Activated CD4-positive, alpha-beta T cell treated with anti-CD3 and anti-CD28 coated beads, Interleukin-2, amount 50 U/mL, for 1 hour (primary cell): ENCODE measurements at places on chromosomes 2 and 18.
A peak's percentile ranks its signal among the peaks of the same experiment; 100 is the strongest.

DNA sequence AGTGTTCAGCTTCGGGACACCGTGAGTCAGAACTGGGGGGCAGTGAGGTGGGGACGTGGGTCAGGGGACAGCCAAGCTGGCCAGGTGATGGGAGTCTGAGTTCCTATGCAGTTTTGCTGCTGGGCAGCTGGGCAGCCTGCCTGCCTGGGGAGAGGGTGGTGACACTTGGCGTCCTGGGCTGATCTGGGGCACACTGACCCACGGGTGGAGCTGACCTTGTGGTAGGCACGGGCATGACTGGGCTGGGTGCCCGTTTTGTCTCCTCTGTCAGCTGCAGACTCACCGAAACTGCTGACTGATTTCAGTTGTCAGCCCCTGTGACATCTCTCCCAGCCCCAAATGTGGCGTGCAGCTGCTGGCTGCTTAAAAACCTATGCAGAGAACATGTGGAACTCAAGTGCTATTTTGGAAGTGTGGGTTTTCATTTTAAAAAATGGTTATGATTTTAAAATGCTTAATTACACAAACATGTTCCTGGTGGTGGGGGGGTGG lies 32.6 kb upstream of the E2F6 start:
- DNase-seq = no peak

DNA sequence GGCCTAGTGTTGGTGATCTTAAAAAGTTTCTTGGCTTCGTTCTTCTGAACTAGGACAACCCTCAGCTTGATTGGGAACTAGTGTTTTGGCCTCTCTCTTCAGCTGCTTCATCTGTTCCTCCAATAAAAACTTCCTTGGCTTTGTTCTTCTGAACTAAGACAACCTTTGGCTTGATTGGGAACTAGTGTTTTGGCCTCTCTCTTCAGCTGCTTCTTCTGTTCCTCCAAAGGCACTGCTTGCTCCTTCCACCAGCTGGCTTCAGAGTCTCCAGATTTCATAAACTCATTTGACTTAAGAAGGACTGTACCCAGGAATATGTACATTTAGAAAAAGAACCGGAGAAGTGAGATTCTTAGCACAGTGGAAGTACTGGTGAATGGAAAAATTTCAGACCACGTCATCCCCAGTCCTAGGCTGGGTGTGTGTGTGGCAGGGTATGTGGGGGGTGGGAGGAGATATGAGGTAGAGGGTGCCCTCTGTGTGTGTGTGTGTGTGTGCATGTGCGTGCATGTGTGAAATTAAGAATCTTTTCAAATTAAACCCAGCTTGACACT lies 20.4 kb downstream of the IL1R2 start:
- DNase-seq = no peak

DNA sequence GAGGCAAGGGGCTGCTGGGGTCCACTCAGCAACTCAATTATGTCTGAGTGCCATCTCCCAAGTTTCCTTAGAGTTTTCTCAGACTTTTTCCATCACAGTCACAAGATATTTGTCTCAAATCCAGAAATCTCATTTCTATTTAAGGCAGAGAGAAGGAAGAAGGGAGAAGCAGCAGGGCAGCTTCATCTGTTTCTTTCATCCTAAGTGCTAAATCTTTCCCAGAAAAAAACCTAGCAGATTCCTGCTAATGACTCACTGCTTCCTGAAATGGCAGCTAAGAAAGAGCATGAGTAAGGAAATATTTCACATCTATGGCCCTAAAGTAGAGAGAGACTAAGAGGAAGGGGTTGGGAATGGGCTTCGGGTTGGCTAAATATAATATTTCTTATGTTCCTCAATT lies 88.0 kb downstream of the KYNU start:
- DNase-seq = no peak

GRCh38 chr2:8125741-8126711 lies 555.8 kb upstream of the ID2 start:
- no peak for DNase-seq

DNA sequence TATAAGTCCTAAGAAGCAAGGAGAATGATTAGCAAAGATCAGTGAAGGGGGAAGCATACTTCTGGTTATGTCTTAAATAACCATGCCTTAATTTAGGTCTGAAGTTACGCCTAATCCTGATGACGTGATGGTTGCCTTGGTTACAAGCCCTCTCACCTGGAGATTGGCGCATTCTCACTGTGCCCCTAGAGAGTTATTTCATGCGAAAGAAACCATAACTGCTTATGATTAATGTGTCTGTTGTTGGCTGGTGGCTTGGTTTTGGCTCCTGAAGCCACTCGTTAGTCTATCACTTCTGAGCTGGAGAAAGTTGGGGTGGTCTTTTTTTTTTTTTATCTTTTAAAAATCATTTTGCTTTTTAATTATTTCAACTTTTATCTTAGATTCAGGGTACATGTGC lies 47.0 kb downstream of the TNFRSF11A start:
- DNase-seq = no peak

GRCh38 chr2:52956766-52957165 lies 810.8 kb upstream of the CHAC2 start:
- DNase-seq = no peak

- no peak for DNase-seq
Observed at GRCh38 chr18:25334588-25334987, 17.4 kb downstream of the ZNF521 start.

DNA sequence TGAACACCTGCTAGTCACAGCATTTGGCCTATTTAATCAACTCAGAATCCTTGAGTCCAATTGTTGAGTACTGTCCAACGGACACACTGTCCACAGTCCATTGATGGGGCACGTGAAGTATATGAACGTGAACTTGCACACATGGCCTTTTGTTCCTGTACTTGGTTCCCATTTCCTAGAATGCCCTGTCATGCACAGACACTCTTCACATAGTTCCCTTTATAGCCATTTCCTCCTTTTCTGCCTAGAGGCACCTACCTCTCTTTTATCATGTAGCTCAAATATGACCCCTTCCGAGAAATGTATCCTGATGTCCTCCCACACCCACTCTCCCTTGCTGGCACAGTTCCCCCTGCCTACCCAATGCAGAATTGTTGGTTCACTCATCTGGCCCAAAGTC lies 8.7 kb upstream of the CRYGA start:
- no peak for DNase-seq

- peak; percentile 43 for DNase-seq
Observed at GRCh38 chr18:26133652-26134051, at the start of gene PSMA8. TSS of gene PSMA8 (plus strand) at chr18:26133869. CDS start at chr18:26133966, 97 bp downstream.
